T-helper 17 cell (primary cell): ENCODE measurements at places on chromosomes 6 and 20.

GRCh38 chr6:87257565-87257964, 64.8 kb upstream of the SMIM8 start:
- no peak for DNase-seq

DNA sequence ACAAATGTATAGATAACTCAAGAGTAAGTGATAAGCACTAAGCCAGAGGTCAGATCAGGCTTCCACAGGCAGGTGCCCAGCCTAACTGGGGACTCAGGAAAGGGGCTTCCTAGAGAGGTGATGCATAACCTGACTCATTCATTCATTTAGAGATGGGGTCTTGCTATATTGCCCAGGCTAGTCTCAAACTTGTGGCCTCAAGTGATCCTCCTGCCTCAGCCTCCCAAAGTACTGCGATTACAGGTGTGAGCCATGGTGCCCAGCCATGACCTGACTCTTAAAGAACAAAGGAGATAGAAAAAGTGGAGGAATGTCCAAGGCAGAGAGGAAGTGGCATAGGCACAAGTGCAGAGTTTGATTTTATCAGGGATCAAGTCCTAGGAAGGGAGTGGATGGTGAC, 41.9 kb downstream of the GJA10 start:
- no peak for DNase-seq

GRCh38 chr20:38645980-38646858, 44.6 kb downstream of the ARHGAP40 start:
- peak; percentile 89 for DNase-seq

- DNase-seq, result no peak
Measured at GRCh38 chr20:51352791-51353190, 189.7 kb downstream of the NFATC2 start.

- DNase-seq, result no peak
Measured at GRCh38 chr6:21582651-21583050, 10.9 kb upstream of the SOX4 start.

- DNase-seq, result no peak
Measured at GRCh38 chr6:2777249-2777648, 12.1 kb downstream of the WRNIP1 start.

GRCh38 chr6:140370976-140371870, 996.8 kb upstream of the CITED2 start:
- DNase-seq, result no peak

DNA sequence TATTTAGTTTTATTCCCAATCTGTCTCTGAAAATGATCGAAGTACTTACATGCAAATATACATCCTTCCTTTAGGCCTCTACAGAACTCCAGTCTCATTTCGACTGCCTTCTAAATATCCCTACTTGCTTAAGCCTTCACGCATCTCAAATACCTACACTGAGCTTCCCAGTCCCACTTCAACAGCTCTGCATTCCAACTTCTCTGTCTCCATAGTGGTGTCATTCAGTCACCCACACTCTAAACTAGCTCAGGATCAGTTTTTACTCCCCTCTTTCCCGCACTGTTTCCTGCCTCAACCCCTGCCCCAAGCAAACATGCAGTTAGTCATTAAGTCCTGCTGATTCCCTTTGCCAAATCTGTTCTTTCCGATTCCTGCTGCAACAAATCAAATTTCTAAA, 91.8 kb upstream of the PREP start:
- no peak for DNase-seq

DNA sequence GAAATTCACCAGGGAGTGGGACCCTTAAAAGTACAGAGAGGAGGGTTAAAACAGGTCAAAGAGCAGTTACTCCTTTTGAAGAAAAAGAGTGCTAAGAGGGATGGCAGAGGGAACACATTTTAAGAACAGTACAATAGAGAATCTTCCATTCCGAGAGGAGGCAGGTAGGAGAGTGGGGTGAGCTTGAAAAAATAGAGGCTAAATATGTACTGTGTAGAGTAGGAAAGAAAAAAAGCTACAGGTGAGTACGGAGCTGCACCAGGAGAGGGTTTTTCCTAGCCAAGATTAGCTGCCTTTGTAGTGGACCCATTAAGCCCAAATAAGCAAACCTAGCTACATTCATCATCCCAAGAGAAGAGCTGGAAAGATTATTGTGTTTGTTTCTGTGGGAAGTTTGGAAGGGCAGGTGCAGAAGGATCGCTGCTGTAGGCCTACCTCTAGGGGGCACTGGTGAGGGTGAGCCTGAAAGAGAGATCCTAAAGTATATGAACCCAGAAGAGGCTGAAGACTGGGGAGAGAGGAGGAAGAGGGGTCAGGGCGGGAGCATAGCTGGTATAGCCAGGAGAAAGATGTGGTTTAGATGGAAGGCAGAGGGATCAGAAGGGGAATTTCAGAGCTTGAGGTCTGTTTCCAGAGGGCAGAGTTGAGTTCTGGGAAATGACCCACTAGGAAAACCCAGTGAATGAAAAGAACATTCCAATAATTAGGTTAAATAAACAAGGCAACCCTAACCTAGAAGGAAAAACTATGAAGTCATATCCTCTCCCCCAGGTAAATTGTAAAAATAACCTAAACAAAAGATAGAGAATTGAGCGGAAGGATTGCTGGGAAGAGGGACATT, 50.2 kb upstream of the HINT3 start:
- peak; percentile 37 for DNase-seq

DNA sequence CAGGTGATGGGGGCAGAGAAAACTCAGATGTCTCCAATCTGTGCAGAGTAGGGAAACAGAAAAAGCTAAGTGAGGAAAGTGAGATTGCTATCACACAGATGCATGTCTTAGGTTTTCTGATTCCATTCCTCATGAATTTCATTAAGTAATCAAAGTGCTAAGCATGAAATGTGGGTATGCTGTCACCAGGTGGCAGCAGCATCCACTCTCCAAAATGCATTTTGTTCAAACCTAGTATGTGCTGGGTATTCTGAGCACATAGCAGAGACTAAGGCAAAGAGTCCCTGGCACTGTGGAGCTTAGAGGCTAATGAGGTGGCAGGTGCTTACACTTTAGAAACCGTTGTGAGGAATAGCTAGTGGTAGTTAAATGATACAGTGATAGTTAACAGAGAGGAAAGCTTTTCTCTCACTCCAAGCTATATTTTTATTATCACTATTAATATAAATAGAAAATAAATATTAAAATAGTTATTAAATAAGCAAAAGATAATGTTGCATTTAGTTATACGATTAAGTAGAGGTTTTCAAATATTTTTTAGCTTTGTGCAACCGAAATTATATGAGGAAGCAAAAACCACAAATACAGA, 179.5 kb downstream of the CDH26 start:
- no peak for DNase-seq

DNA sequence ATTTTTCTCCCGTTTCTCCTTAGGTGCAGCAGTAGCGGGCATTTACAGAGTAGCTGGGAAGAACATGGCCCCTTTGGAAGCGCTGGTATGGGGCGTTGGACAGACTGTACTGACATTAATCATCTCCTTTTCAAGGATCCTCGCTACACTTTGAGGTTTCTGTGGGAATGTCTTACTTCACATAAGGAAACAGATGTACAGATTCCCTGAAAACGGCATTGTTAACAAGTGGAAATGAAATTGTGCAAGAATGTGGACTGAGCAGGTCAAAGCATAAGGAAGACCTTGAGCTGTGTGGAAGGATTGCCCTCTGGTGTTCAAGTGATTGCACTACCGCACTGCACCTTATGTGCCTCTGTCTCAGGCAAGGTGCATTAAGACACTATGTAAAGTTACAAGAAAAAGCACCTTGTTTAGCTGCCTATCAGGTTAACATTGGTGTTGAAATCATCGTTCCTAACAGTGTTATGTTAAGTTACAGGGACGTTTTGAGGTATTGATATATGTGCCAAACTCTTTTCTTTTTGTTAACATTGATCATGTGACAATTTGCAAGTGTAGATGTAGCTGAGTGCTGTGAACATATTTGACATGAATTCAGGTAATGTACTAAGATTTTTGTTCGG, 38.0 kb downstream of the TMEM170B start:
- no peak for DNase-seq

GRCh38 chr20:63286781-63287696, 5.9 kb upstream of the COL20A1 start:
- DNase-seq, result no peak

GRCh38 chr6:72048080-72048479, 161.7 kb downstream of the RIMS1 start:
- DNase-seq, result no peak

DNA sequence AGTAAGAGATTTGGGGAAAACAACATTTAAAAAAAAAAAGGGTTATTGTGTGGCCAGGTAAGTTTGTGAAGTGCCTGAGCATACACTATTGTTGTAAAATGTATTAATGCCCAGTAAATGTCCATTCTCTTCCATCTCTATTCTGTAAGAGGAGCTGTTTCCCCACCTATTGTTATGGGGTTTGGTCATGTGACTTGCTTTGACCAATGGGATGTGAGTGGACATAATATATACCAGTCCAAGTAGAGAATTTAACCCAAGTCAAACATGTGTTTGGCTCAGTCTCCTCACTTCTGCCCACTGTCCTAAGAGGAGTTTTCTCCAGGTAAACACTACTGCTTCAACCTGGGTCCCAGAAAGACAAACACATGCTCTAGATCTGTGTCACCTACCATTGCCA, 377.1 kb downstream of the FOXA2 start:
- DNase-seq, result no peak

GRCh38 chr6:109379711-109380110, 2.6 kb downstream of the CD164 start:
- DNase-seq, result no peak

- DNase-seq, result no peak
Measured at GRCh38 chr20:62834967-62835730, 18.3 kb downstream of the COL9A3 start.

GRCh38 chr20:12166053-12166717, 248.5 kb downstream of the BTBD3 start:
- no peak for DNase-seq

DNA sequence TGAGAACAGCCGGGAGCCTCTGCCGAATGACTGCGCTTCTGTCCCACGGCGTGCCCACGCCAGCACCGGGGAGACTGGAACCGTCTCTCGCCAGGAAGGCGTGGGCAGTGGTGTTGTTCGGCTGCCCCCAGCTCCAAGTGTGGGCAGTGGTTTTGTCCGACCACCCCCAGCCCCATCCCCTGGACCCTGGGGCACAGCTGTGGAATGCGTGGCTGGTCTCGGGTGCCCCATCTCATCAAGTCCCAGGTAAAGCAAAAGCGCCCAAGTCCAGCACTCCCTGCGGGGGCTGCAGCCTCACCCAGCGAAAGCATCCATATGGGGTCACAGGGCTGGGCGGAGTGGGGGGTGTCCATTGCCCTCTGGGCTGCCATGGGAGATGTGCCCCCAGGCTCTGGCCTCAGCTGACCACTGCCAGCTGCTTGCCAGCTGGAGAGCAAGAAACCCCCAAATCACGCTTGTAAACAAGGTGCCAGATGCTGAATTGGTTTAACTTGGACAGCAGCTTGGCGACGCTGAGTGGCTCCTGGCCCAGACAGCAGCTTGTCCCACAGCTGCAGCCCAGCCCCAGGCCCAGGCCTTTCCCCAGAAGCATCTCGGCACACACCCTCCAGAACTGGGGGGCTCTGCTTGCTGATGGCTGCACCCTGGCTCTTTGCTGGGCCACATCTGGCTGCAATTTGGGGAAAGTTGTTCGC, 4.5 kb downstream of the CABLES2 start:
- no peak for DNase-seq

- no peak for DNase-seq
Measured at GRCh38 chr6:142846459-142846831, 98.5 kb downstream of the HIVEP2 start.

DNA sequence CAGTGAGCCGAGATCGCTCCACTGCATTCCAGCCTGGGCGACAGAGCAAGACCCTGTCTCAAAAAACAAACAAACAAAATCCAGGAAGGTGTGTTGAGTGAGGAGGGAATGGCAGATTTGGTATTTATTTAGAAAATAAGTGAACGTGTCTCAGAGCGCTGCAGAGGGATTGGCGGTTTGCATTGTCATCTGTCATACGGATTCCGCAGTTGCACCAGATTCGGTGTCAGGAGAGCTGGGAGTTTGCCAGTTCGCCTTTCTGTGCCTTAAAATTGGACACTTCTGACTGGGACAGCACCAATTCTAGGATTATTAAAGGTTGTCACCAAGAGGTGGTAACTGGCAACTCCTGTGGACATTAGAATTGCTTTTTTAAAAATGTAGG, 912 bp downstream of the SNRNP48 start:
- DNase-seq, result no peak

DNA sequence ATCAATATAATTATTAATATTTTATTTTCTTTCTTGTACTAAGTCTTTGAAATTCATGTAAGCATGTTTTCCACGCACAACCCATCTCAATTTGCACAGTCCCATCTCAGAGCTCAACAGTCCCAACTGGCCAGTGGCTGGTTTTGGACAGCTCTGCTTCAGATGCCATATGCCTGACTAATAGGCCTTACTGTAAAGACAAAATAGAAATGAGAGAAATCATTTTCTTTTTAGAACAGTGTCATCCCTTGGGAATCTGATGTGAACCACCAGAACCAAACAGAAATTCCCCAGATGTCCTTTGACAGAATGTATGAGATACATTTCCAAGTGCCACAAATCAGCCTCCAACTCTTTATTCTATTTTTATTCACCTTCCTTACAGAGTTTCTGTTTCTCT, 338.9 kb downstream of the ESR1 start:
- no peak for DNase-seq

DNA sequence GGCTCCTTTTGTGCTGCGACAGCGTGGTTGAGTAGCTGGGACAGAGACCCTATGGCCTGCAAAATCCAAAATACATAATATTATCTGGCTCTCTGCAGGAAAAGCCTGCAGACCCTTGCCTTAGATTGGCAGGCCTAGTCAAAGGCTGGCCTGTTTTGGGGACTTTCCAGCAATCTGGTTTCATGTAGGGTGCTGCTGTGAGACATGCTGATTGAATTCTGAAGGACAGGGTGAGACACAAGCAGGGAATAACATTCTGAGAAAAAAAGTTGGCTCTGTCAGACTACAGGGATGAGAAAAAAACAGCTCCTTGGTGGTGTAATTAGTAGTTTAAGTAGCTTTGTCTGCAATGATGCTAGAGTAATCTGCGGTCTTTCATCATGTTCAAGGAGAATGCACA, 402.7 kb upstream of the AGPAT4 start:
- DNase-seq, result no peak

GRCh38 chr6:4320860-4321259, 185.5 kb upstream of the ECI2 start:
- no peak for DNase-seq

GRCh38 chr6:61951586-61951985, 334.4 kb downstream of the KHDRBS2 start:
- no peak for DNase-seq

- DNase-seq, result no peak
Measured at GRCh38 chr6:88666901-88667300, 296.5 kb downstream of the RNGTT start.

GRCh38 chr6:136522636-136523035, 27.6 kb downstream of the MAP7 start:
- no peak for DNase-seq

DNA sequence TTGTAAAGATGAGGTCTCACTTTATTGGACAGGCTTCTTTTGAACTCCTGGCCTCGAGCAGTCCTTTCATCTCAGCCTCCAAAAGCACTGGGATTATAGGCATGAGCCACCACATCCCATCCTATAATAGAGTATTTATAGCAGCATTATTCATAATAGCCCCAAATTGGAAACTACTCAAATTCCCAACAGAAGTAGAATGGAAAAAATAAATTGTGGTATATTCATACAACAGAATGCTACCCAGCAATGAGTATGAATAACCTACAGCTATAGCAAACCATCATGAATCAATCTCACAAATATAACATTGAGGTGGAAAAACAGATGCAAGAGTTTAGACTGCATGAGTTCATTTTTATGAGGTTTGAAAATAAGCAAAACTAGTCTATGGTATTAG, 84.8 kb upstream of the BTBD3 start:
- no peak for DNase-seq
